Kidney (tissue), 22 donors: ENCODE measurements at places on chromosomes 7 and 10. TPM values are rescaled to one million over a fixed set of nuclear protein-coding genes. Genes with fewer than 3 reads are reported as not detected.

PRSS1 gene
- total RNA-seq, result not detected

TSC22D4 gene
- total RNA-seq, result 61.5 TPM

FFAR4 gene
- 1.0 TPM for total RNA-seq

CHAT gene
- total RNA-seq, result not detected

PRTFDC1 gene
- total RNA-seq, result 3.8 TPM

TMEM270 gene
- total RNA-seq, result 0.50 TPM

CCNJ gene
- 6.2 TPM for total RNA-seq

FAM25G gene
- total RNA-seq, result not detected

SPACDR gene
- 0.54 TPM for total RNA-seq

OR2A7 gene
- 12.3 TPM for total RNA-seq

DNA sequence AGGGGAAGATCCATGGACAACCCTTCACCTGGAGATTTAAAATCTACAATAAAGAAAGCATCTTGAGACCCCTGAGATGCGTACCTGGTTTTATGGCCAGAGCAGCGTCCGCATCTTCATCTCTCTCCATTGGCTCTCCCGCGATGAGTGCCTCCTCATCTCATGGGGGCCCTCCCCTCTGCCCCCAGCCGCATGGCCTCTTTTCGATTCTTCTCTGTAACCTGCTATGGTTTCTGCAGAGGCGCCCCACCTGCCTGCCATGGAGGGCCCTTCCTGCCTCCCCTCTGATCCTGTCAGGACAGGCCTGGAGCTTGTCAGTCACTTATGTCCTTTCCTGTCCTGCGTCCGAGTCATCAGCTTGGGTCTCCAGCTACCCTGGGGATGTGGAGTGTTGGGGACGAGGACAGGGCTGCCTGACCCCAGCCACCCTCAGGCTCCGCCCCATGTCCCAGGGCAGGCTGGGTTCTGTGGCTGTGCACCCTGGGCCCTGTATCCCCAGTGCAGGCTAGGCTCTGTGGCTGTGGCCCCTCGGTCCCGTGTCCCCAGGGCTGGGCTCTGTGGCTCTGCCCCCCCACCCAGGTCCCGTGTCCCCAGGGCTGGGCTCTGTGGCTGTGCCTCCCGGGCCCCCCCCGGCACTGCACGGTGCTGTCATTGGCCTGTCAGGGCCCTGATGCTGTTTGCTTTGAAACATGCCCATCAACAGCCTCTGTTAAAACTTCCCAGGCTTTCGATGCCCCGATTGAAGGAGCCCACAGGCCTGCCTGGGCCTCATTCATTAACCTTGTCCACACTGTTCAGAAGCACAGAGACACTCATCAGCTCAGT lies 99.8 kb downstream of the WDR37 start:
- DNase-seq, result peak; percentile 28

GRCh38 chr10:121668314-121669027 lies 70.2 kb upstream of the FGFR2 start:
- peak; percentile 78 for DNase-seq

DNA sequence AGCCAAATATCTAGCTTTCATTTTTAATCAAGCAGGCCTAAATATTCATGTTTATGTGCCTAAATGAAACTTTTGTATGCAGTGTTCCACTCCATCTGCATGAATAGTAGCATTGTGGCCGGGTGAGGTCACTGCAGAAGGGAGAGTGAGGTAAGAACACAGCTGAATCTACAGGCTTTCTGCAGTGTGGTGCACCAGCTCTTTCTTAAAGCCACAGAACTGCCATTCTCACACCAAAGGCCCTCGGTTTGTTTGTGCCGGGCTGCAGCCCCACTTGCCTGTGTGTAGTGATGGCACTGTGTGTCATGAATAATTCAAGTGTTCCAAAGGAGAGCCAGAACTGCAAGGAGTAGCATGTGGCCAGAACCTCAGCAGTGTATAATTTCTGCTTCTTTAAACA lies 204.1 kb downstream of the TRIL start:
- no peak for DNase-seq

GRCh38 chr7:65342723-65343629 lies 30.7 kb upstream of the ZNF92 start:
- no peak for DNase-seq

GRCh38 chr10:44660271-44660670 lies 250.9 kb upstream of the TMEM72 start:
- DNase-seq, result no peak

- no peak for DNase-seq
Measured at GRCh38 chr10:70169649-70170364, 507 bp downstream of the SAR1A start.

DNA sequence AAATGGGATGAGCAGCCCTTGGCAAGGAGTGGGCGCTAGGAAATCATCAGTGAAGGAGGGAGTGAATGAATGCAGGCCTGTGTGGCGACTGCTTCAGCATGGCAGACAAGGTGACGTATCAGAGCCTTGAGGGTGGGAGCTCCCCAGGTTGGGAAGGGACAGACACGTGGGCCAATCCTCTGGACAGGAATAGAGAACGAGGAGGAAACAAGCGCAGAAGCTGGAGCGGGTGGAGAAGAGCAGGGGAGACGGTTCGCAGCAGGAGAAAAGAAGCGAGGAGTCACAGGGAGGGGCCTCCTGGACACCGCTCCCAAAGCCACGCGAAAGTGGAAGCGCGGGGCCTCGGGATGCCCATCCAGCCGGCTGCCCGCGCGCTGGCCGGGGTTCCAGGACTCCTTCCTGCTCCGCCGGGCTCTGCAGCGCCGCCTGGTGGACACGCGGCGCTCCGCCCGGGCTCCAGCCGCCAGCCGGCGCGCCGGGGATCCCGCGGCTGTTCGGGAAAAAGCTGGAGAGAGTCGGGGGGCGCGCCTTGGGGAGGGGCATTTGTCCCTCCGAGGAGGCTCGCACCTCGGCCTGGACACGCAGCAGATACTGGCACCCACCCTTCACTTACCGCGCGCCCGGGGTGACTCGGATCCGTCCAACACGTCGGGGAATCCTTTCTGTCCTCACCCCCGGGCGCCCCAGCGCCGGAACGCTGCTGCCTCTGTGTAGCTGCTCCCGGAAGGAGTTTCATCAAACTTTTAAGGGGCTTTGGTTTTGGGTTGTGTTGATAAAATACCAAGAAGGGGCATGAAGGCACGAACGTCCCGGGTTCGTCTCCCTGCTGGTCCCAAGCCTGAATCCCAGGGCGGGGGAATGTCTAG lies 6.3 kb downstream of the ZNF503 start:
- peak; percentile 87 for DNase-seq

DNA sequence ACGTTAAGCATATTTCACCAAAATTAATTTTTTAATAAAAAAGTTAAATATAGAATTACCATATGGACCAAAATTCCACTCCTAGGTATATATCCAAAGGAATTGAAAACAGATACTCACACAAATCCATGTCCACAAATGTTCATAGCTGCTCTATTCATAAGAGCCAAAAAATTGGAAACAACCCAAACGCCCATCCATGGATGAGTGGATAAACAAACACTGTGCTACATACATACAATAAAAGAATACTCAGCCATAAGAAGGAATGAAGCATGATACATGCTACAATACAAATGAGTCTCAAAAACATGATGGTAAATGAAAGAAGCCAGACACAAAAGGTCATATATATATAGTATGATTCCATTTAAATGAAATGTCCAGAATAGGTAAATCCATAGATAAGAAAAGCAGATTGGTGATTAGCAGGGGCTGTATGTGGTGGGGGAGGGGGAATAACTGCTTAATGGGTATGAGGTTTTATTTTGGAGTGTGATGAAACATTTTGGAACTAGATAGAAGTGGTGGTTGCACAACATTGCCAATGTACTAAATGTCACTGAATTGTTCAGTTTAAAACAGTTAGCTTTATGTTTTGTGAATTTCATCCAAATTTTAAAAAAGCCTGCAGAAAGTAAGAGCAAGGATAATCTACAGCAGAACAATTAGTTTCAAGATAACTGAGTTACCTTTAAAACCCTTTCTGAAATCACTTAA lies 101.2 kb upstream of the EFCAB10 start:
- DNase-seq, result no peak

- DNase-seq, result peak; percentile 95
Measured at GRCh38 chr10:119428789-119429188, 113.7 kb downstream of the RGS10 start.

DNA sequence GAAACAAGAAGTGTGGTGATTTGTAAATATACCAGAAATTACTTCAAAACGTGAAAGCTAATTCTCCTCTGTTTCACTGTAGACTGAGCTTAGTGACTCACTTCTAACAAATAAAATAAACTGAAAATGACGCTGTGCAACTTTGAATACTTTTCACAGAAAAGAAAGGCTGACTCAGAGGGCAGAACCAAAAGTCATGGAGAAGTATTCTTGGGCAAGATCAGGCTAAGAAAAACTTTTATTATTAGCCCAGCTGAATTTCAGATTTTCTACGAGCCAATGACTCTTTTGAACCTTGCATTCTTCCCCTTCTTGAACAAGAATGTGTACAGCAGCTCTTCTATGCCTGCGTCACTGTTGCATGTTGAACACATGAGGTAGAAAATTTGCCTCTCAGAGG lies 527.3 kb upstream of the GHITM start:
- no peak for DNase-seq

DNA sequence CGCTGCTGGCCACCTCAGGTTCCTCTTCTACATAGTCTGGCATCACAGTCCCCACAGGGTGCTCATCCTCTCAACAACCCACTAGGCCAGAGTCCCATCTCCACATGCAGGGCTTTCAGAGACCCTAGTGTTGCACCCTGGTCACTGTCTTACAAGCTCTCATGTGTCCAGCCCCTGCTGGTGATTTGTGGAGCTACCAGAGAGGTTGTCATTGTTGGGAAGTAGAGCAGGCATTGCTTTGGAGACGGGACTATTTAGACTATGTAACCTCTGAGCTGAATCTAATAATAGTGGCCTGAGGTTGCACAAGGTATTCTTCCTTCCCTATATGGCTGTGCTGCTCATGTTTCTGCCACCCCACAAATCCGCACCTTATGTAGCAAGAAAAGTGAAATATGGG lies 135.3 kb upstream of the VWC2 start:
- no peak for DNase-seq

- no peak for DNase-seq
Measured at GRCh38 chr7:158024881-158025280, 562.7 kb downstream of the PTPRN2 start.

- no peak for DNase-seq
Measured at GRCh38 chr10:97629289-97629688, 4.0 kb downstream of the MORN4 start.

DNA sequence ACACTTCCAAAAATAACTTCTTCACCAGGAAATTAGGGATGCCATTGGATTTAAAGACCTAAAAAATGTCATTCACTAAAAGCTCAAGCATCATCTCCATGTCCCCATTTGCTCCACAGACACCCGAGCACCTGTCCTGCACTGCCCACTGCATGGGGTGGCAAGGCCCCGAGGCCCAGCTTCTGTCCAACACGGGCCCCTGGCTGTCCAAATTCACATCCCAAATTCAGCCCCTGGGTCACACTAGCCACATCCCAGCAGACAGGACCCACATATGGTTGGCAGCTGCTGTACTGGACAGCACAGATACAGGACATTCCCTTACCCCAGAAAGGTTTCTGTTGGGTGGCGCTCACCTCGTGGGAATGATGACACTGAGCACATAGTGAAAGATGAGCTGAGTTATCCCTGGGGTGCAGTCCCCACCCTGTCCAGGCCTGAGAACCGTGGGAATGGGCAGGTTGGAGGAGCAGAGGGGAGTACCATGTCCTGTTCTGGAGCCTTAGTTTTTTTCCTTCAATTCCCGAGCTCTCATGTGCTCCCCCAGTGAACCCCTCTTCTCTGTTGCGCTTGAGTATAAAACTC lies 55.3 kb downstream of the CSGALNACT2 start:
- DNase-seq, result no peak

DNA sequence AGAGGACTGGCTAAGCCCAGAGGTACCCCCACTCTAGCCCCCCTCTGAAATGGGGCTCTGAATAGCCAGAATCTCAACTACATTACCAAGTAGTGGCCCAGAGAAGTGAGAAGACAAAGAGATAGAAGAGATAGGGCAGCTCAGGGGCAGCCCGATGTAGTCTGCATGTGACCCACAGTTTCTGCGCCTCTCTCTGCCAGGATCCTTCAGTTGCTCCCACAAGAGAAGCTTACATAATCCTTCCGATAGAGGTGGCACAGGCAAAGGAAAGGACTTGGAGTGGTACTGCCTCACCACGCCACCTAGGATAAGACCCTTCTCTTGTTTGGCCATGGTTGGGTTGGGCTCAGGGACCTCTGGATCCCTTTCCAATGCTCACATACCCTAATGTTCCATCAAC lies 5.4 kb upstream of the PDE1C start:
- no peak for DNase-seq

GRCh38 chr10:66180581-66181318 lies 745.1 kb upstream of the LRRTM3 start:
- DNase-seq, result no peak

GRCh38 chr7:94779861-94780260 lies 123.9 kb upstream of the SGCE start:
- no peak for DNase-seq

DNA sequence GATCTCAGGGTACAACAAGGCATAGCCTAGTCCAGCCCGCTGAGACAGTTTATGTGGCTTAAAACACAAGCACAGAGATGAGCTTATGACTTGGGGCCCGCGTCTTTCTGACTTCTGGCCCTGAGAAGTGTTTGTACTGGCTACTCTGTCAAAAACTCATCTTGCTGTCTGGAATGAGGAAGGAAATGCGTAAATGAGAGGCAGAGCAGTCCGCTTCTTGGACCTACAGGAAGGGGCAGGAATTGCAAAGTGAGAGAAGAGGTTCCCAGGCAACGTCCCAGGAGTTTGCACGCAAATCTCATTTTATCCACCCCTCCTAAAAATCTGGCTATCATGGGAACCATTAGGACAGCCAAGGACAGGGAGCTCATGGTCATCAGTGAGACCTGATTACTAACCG lies 5.5 kb downstream of the ANXA11 start:
- DNase-seq, result no peak

- peak; percentile 88 for DNase-seq
Measured at GRCh38 chr10:71337219-71337701, 18.2 kb downstream of the SLC29A3 start.

- DNase-seq, result peak; percentile 27
Measured at GRCh38 chr10:8060010-8060703, 5.7 kb downstream of the GATA3 start.

GRCh38 chr7:7808156-7808555 lies 89.7 kb upstream of the RPA3 start:
- no peak for DNase-seq

DNA sequence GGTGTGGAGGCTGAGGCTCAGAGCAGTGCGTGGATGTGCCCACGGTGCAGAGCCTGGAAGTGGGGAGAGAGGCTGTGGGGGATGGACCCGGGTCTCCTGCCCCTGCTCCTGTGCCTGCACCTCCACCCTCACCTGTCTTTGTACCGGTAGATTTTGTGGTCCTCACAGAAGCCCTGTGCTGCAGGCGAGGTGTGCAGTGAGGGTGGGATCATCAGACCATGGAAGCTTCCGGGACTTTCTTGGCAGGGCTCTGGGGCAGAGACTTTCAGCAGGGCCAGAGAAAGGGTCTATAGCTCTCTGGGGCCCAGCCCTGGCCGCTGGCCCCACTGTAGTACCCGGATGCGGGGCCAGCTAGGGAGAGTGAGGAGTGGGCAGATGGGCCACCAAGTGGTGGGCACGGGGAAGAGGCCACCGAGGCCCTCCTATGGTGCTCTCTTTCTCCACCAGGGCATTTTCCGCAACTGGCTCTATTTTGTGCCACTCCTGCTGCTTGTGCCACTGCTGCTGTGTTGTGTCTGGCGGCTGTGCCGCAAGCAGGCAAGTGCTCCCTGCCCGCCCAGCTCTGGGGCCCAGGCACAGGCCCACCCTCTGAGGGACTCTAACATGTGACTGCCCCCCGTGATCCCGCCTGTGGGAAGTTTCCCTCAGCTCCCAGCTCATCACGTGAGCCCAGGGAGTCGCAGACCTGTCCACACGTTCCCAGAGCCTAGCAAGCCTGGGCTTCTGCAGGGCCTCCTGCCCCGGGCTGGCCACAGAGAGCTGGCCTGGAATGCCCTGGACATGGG lies 22.1 kb downstream of the ANTXRL start:
- no peak for DNase-seq
